Karpas-422 (cell line): ENCODE measurements at places on chromosomes 16 and 17. TPM values are rescaled to one million over a fixed set of nuclear protein-coding genes. Genes with fewer than 3 reads are reported as not detected.

Gene DPEP3
- total RNA-seq = not detected in 2 replicates

GRCh38 chr17:78624324-78625151 lies 47.3 kb upstream of the DNAH17 start:
- DNase-seq = no peak

- no peak for DNase-seq
These were observed 53.0 kb downstream of the N4BP1 start for GRCh38 chr16:48556913-48557351.

GRCh38 chr17:42844761-42845555 lies 578 bp downstream of the AOC2 start:
- no peak for DNase-seq

- DNase-seq = peak; percentile 52
These were observed 19.8 kb downstream of the JPH3 start for GRCh38 chr16:87621976-87622713.

Gene HIC1
- total RNA-seq = 3.2 and 13.9 TPM in 2 replicates

Gene SCIMP
- total RNA-seq = 0.67 TPM in 1 of 2 replicates, not detected in the other

- DNase-seq = no peak
These were observed 157.9 kb downstream of the PPM1E start for GRCh38 chr17:58913552-58913951.

DNA sequence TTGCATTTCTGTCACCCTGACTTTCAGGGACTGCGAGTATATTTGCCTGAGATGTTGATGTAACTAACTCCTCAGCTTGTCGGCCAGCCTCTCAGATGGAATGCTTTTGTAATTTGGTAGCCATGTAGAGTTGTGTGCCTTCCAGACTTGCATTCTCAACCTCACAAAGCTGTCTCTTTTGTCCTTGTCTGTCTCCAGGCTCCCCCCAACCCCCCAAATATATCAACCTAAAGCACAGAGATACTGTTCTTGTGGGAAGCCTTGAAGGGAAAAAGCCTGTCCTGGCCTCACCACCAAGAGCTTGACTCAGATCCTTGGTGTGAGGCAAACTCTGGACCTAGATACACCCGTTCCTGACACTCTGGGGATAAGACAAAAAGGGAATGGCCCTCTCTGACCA lies 18.4 kb downstream of the SAP30BP start:
- DNase-seq = no peak

GRCh38 chr17:78963378-78963777 lies 16.3 kb downstream of the LGALS3BP start:
- no peak for DNase-seq

DNA sequence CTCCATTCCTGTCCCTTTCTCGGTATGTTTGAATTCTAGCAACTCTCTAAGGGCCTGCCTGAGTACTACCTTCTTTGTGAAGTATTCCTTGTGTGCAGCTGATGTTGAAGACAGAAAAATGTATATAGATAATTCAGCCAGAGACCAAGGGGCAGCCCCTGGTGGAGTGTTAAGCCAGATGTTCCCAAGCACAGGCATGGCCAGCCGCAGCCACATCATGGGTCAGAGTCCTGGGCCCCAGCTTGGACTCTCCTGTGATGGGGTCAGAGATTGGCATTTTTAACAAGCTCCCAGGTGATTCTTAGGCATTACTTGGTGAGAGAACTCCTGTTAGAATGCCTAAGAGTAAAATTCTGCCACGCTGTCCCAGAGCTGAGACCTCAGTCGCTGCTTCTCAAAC lies 100.8 kb downstream of the IRF8 start:
- DNase-seq = no peak
